ENCODE measurements at places on chromosomes 12 and 14.
A peak's percentile ranks its signal among the peaks of the same experiment; 100 is the strongest.

- DNase-seq: peak; percentile 84
Measured at GRCh38 chr12:130953771-130954543, at the start of gene ADGRD1. Gene ADGRD1, plus strand, starts transcription at chr12:130953907. Its CDS starts 559 bp downstream, at chr12:130954466.

DNA sequence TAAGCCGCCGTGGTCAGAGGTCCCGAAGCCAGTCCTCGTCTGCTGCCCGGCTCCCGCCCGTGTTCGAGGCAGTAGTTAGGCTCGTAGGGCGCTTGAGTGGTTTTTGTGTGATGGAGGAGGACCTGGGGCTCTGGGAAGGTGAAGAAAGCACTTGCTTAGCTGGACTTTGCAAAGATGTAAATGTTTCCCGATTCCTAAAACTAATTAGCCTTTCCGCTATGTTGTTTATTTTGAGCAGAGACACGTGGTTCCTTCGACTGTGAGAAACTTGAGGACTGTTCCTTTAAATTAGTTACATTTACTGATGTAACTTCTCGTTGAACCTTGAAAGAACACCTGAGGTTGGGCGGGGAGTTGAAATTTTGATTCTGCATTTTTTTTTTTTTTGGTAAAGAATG, 33.9 kb downstream of the MIA2 start:
- peak; percentile 61 for DNase-seq

GRCh38 chr12:12715459-12716150, 1.6 kb upstream of the CDKN1B start:
- DNase-seq: no peak

- no peak for DNase-seq
Measured at GRCh38 chr12:126742241-126742641, 1524.7 kb upstream of the TMEM132C start.

DNA sequence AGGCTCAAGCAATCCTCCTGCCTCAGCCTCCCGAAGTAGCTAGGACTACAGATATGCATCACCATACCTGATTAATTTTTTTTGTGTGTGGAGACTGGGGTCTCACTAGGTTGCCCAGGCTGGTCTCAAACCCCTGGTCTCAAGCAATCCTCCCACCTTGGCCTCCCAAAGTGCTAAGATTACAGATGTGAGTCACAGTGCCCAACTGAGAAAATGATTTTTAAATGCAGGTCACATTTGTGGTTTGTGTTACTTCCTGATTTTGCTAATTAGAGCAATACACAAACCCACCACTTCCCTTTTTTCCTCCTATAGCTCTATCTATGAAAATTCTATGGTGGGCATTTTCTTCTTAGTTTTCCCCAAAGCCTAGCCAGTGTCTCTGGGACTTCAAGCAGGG, 45.5 kb upstream of the TMEM263 start:
- no peak for DNase-seq

DNA sequence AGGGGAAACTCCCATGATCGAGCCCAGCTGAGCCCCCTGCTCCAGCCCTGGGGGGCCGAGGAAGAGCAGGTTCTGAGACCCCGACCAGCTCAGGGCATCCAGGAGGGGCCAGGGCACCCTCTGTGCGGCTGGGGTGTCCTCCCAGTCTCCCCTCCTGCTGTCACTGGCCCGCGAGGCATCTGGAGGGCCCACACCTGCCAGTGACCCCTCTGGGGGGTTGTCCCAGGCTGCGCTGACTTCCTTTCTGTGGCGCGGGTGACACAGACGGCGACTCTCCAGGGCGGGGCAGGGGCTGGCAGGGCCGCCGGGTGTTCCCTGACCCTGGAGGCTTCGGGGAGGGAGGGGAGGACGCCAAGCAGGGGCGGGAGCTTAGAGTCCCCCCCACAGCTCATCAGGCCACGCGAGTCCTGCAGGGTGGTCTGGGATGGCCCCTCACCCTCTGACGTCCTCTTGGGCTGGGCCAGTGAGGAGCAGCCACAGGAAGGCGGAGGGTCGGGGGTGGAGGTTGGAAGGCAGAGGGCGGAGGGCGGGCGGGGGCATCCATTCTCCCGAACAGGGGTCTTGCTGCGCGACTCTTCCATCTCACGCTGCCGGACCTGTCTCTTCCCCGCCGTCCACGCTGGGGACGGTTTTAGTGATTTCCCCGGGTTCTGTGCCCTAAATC, 38.6 kb upstream of the FBRSL1 start:
- no peak for DNase-seq

GRCh38 chr12:9341260-9341585, 133.0 kb upstream of the PZP start:
- no peak for DNase-seq

GRCh38 chr12:122403115-122403770, 19.2 kb downstream of the CLIP1 start:
- DNase-seq: no peak

DNA sequence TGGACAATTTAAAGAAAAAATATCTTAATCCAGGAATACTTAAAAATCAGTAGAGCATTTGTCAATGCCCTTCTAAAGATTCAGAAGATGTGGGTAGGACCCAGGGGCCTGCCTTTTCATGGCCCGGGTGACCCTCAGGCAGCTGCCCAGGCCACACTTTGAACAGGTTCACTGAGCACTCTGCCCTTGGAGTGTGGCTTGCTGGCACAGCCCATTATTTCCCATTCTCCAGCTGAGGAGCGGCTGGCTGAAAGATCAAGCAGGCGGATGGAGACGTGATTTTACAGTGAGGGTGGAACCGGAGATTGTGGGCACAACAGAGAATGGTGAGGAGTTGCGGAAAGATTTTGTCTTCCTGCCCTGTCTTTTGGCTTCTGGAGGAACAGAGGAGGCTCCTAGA, 7.1 kb upstream of the PRPH start:
- no peak for DNase-seq

DNA sequence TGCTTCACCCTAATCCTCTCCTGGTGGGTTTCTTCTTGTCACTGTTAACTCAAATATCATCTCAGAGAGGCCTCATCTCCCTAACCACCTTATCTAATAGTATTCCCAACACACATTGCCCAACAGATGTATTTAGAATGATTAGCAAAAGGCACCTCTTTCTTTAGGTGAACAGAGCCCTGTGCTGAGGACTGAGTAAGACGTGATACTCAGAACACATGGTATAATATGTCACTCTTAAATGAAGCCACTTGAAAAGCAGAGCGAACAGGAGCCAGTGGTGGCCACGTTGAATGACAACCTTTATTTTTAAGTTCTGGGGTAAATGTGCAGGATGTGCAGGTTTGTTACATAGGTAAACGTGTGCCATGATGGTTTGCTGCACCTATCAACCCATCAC, 1.5 kb upstream of the KSR2 start:
- DNase-seq: no peak

DNA sequence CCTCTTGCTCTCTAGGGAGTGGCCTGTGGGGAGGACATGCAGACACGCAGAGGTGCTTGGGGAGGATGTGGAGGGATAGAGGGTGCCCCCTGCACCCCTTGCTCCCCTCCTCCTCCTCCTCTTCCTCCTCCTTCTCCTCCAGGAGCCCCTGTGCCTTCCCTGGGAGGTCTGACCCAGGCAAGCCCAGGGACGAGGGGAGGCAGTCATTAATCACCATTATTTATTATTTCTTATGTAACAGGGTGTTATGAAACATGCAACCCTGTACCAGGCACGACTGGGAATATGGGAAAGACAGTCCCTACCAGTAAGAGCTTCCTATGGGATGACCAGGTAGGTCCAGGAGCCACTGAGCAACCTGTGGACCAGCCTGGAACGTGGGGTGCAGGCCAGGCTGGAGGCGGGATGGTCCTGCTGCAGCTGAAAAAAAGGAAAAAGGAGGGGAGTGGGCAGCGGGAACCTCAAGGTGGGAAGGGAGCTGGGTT, 22.5 kb upstream of the PGF start:
- no peak for DNase-seq

GRCh38 chr14:96233661-96234060, 22.3 kb upstream of the BDKRB1 start:
- no peak for DNase-seq

- no peak for DNase-seq
Measured at GRCh38 chr14:43056106-43056505, 1449.4 kb downstream of the LRFN5 start.

DNA sequence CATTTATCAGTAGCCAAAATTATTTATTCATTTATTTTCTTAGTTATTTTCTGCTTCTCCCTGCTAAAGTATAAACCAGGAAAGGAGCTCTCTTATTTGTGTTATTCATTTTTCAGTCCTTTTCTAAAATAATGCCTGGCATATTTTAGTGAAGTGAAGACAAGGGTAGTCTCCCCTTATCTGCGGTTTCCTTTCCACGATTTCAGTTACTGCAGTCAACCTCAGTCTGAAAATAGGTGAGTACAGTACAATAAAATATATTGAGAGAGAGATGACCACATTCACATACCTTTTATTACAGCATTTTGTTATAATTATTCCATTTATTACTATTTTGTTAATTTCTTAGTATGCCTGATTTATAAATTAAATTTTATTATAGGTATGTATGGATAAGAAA, 57.6 kb downstream of the GPR137C start:
- DNase-seq: no peak

DNA sequence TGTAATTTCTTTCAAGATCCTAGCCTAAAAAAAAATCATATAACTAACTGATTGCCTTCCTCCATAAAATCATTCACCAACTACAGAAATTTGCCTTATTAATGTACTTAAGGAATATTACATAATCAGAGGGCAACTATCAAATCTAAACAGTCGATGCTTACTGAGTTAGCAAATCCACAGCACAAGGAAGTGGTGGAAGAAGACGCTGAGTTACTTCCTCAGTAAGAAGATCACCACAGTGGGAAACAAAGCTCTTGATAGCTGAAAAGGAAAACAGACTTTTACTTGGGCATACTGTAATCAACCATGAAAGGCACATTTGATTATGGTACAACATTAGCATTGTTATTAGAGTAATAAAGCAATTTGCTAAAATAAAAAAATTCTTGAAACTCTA, 48.7 kb downstream of the HEATR5A start:
- no peak for DNase-seq

All from mesendoderm (in vitro differentiated cells).